ENCODE measurements at places on chromosomes 1 and 21.

DNA sequence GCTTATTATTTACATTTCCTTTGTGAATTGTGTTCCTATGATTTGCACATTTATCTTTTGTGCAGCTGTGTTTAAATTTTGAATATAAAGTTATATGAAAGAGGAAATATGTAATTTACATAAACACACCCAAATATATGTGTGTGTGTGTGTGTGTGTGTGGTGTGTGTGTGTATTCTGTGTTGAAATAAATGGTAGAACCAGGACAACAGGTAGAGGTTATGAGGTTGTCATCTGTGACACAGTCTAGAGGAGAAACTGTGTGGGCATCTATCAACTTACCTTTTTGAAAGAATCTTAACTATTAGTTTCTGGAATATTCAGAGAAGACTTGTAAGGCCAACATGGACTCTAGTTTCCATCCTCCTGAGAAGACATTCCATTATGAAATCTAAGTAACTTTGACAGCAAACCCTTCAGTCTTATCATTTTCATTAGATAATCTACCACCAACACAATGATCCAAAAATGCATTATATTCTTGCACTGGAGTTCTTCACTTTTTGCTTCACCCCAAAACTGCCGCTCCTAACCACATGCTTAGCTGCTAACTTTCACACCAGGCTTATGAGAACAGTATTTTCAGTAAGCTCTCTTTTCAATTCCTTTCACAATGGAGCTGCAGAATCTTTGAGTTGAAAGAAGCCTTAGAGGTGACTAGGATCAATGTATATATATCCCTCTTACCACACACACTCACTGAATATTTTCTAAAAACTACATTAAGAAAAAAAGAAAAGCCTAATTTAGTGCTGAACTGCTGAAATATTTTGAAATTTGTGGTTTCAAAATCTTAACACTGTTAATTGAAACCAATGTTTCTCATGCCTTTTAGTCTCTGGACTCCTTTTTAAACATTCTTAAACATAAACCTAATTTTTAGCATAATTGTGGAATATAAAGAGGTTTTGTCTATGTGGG is 21.8 kb downstream of the PTPRC start:
- DNase-seq = no peak

DNA sequence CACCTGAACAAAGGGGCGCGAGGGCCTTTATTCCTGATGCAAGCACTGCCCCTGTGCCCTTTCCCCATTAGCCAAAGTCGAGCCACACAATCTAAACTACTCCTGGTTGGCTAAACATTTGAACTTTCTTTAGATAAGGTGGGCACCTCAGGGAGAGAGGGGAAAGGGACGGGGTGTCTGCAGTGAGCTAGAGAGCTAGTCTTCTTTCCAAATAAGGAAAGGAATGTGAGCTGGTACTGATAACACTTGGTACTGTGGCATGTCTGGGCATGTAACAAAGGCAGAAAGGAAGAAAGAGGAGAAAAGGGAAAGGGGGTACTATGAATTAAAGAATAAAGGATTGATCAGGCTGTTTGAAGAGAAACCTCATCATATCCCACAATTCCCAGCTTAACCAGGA is 62.8 kb downstream of the OVGP1 start:
- no peak for DNase-seq

- no peak for DNase-seq
These were observed 41.8 kb downstream of the XCL1 start for GRCh38 chr1:168617974-168618750.

DNA sequence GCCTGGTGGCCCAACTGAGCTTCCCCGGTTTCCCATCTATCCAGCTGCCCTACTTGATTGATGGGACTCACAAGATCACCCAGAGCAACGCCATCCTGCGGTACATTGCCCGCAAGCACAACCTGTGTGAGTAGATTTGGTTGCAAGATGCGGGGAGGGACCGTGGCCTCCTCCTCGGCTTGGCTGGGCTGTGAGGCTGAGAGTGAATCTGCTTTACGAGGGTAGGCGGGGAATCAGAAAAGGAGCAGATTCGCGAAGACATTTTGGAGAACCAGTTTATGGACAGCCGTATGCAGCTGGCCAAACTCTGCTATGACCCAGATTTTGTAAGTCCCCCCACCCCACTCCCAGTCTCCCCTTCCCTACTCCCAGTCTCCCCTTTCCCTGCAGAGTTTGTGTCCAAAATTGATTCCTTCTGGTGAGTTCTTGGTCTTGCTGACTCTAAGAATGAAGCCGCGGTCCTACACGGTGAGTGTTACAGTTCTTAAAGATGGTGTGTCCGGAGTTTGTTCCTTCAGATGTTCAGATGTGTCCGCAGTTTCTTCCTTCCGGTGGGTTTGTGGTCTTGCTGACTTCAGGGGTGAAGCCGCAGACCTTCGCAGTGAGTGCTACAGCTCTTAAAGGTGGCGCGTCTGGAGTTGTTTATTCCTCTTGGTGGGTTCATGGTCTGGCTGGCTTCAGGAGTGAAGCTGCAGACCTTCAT is 1.5 kb downstream of the GSTM2 start:
- DNase-seq = no peak

DNA sequence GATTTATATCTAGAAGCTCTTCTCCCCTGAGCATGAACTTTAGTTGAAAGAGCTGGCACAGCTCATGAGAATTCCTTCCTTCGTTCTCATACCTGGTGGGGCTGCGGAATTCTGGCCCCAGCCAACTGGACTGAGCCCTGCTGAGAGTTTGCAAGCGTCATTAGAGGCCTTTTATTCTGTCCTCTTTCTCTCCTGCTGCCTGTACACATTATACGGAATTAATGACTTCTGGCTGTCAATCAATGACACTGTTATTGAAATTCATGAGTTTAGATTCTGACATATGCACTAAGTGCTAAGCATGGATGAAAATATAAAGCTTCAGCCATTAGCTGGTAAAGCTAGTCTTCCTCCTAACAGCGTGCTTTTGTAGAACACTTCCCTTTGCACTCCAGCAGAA is 27.5 kb downstream of the KAZN start:
- DNase-seq = no peak

GRCh38 chr1:17777330-17777729 is 22.2 kb downstream of the ACTL8 start:
- DNase-seq = no peak

DNA sequence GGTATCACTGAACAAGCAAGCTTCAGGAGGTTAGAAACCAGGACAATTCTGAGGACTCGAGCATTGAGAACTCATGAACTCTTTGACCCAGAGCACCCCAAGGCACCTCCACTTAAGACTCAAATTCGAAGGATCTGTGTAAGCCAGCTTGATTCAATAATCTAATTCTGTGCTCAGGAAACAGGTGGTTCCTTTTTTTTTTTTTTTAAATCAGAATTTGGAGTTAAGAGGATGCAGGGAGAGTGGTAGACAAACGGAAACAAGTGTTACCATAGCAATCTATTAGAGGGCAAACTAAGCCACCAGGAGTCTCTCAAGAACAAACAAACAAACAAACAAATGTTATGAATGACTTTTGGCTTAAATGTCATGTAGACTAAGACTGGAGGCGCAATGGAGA is 53.8 kb upstream of the DPH5 start:
- DNase-seq = no peak

DNA sequence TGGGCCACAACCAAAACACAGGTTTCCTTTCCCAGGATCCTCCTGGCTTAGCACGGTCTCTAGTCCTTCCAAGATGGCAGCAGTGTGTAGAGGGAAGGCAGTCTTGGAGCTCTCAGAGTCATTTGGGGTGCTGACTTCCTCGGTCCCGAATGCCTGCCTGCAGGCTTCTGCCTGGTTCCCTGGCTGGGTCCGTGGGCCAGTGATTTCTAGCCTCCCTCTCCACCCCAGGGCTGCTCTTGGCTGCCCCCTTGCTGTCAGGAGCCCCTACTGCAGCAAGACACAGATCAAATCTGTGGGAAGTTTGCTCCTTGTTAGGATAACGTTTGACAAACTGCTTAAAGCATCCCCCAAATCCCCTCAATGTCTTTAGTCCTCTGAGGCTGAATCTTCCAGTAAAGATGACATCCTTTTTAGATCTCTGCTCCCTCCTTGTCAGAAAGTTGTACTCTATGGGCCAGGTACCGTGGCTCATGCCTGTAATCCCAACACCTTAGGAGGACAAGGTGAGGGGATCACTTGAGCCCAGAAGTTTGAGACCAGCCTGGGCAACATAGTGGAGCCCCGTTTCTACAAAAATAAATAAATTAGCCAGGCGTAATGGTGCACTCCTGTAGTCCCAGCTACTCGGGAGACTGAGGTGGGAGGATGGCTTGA is 272.5 kb downstream of the RRAGC start:
- peak; percentile 31 for DNase-seq
